Stimulated activated CD4-positive, alpha-beta T cell treated with anti-CD3 and anti-CD28 coated beads, Interleukin-15, amount 100 ng/mL, for 1 hour (primary cell): ENCODE measurements at places on chromosomes 2 and 18.

DNA sequence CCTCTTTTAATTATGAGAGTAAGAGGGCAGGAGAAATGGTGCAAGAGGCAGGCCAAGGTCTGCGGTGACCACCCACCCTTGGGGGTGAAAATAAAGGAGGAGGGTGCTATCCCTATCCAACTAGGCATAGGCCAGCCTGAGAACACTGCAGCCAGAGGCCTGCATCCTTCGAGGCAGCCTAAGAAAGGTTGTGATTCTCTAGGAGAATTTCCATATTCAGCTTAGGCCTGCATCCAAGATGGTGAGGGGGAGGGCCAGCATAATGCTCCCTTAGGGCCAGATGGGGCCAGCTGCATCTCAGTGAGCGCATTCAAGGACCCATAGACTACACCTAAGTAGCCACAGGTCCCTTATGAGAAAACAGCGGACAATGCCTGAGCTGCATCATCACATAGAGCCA is 3.5 kb upstream of the UPP2 start:
- DNase-seq: no peak

DNA sequence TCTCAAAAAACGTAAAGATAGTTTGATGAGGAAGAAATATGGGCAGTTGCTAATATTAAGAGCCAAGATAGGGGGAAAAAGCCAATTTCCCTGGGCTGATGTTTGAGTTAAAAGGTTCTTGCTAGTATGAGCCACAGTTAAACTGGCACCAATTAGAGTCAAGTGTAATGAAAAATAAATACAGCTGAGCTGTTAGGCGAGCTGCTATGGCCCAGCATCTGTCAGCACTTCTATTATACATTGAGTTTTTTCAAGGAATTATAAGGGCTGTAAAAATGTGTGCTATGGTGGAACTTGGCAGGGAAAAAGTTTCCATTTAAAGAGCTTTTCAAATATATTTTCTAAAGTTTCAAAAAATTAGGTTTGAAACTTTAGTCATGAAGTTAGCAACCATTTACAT is 279.6 kb downstream of the CYRIA start:
- no peak for DNase-seq

DNA sequence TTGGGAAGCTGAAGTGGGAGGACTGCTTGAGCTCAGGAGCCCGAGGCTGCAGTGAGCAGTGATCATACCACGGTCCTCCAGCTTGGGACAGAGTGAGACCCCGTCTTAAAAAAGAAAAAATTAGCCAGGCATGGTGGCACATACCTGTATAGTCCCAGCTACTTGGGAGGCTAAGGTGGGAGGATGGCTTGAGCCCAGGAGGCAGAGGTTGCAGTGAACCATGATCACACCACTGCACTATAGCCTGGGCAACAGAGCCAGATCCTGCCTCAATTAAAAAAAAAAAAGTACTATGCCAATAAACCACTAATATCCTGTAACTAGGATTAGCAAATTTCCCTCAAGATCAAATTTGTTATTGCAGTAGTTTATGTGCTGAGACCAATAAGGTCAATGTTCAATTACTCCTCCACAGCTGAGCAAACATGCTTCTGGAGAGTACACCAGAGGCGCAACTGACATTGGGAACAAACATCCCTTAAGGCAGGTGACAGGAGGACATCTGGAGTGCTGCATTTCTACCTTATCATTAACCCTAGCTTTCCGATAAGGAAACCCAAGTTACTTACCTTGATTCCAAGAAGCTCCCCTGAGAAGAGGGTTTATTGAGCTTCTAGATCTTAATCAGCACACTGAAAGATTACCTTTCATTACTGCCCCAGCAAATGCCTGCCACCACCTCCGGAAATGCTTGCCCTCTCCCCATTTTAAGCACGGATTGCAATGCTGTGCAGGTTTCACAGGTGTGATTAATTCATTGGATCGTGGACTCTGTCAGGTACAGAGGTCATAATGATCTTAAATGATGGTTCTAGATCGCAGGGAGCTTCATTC is 26.2 kb downstream of the MGAT4A start:
- no peak for DNase-seq

- no peak for DNase-seq
These were observed 319.8 kb downstream of the RND3 start for GRCh38 chr2:150167711-150168110.

DNA sequence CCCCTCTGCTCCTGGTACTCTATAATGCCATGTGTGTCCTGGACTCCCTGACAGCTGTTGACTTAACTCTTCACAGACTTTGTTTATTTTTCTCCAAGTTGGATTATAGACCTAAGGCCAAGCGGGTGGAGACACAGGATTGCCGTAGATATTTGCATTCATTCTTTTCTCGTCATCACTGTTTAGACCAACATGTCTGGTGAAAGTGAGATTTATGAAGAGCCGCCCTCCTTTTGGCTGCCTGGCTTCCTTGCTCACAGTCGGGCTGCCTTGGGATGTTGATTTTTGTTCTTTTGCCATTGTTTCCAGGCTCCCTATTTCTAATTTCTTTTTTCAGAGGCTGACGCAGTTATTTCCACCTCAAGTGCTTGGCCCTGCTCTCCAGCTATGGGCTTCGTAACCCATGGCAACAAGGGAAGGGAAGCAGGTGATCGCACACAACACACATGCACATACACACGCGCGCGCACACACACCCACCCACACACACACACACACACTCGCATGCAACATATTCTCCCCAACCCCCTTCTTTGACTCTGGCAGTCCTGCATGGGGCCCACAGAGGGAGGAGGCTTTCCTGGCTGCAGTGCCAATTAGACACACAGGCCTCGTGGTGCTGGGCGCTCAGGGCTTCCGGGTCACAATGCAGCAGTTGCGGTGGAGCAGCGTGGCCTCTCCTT is 296.5 kb downstream of the MTX2 start:
- no peak for DNase-seq

DNA sequence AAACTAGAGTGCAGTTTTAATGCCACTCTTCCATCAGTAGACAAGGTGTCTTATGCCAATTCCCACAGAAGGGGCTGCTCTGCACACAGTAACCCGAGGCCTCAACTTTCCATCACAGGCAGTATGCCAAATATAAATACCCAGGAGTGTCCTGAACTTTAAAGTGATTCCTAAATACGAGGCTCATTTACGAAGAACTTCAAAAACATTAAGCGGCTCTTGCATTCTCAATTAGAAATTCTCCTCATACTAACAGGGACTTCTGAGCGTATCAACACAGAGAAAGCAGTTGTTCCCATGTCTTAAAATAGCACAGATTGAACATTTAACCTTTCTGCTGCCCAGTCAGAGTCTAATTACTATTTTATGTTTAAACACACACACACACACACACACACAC is 638.6 kb downstream of the ERBB4 start:
- DNase-seq: no peak

DNA sequence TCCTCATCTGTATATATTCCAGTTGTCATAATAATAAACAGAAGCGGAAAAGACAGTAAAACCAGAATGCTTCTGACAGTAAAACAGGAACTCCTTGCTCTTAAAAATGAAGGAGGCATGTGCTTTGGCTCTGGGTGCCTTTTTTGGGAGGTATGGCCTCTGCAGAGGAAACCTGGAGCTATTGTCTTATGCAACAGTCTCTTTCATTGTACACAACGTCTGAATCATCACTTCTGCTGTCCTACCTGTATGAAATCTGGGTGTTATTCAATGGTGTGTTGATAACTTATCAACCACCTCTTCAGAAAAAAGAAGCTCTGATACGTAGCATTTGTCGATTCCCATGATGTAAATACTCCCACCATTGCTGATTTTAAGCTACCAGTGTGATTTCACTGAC is 64.8 kb downstream of the CDCA7 start:
- DNase-seq: no peak

GRCh38 chr18:53458944-53459580 is 765.4 kb downstream of the MBD2 start:
- no peak for DNase-seq
